Suppressor macrophage (primary cell): ENCODE measurements at places on chromosomes 7 and 10.

DNA sequence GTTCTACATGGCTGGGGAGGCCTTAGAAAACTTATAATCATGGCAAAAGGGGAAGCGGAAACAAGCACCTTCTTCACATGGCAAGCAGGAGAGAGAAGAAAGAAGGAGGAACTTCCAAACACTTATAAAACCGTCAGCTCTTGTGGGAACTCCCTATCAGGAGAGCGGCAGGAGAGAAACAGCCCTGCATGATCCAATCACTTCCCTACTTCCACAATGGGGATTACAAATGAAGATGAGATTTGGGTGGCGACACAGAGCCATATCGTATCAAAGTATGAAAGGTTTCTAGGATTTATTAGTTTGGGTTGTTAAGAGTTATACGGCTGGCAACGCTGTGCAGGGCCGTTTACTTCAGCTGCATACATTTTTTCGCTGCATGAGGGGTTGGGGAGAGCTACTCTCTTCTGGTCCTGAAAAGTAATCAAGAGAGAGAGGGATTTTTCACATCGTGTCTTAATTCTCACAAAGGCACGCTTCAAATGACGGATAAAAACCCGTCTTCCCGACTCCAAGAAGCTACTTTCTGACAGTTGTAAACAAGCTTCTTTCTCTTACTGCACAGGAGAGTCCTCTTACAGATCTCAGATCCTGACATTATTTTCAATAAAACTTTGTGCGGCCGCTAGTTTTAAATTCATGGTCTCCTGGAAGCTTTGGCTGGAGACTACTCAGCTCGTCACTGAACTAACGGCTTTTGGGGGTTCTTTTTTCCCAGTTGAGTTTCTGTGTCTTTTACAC is 751 bp upstream of the GTPBP10 start:
- peak; percentile 72 for DNase-seq

DNA sequence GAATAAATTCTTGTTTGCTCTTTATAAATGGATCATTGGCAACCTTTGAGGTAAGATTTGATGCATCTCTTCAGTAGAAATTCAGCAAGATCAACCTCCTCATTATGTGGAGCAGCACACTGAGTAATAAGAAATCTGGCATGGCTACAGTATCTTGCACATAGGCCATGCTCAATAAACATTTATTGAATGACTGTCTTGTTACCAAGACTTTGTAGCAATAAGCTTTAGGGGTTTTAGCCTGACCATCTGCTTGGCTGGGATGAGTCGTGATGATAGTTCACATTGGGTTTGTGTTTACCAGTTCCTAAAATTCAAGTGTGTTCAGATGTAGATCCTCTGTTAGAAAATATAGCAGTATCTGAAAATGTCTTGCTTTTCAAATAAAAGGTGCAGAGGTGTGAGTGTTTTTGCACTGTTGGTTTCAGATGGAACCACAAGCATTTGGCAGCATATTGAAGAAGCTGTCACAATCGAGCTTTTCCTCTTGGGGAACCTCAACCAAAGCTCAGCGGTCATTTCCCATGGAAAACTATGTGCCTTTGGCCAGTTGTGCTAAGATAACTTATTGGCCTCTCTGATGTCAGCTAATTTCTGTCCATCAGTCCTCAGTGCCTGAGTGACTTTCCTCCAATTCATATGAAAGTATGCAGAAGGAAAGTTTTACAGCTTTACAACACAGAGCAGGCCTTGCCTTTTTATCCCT is 442.6 kb downstream of the GFRA1 start:
- no peak for DNase-seq

GRCh38 chr7:96998744-96999143 is 6.6 kb upstream of the DLX6 start:
- no peak for DNase-seq

DNA sequence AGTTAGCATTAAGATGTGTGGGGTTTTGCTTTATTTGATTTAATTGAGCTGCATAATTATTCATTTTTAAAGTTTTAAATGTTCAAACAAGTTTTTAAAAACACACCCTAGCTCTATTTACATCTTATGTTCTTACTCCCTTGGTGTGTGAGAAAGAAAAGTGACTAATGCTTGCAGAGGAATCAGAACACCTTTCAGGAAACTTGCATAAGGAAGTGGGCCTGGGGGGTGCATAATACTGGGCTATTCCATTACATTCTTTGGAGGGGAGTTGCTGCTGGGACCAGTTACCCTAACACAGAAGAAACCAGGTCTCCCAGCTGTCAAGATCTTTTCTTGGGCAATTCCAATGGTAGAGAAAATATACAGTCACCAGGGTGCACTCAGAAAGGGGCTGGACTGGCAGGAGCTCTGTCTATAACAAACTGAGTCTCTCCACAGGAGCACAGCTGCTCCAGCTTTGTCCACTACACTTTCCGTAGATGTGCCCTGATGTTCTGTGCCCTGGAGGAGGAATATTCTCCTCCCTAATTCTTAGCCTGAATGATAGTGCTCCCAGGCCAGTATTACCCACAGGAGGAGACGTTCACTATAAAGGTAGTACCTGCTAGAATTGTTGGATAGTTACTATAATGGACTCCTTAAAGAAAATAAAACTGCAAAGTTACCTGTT is 304.2 kb downstream of the CDC14C start:
- no peak for DNase-seq

- DNase-seq: peak; percentile 89
These were observed 875 bp upstream of the DDIT4 start for GRCh38 chr10:72272689-72273409.

DNA sequence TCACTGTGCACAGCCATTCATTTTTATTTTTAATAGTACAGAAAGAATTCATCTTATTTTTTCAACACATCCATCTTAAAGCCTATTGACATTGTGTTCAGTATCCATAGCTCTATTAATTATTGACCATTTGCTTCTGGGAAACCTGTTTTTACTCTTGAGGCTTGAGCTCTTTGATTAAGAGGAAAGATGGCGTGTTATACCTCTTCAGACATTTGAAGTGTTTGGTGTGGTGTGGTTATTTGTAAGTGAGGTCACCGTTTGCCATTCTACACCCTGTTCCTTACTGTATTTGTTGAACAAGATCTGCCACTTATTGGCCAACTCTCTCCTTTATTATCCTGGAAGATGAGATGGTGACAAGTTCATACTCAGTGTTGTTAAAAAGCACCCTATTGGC is 18.4 kb downstream of the C7orf57 start:
- no peak for DNase-seq

- DNase-seq: no peak
These were observed 59.6 kb downstream of the ATOH7 start for GRCh38 chr10:68172324-68172723.

GRCh38 chr7:54252256-54253035 is 289.7 kb upstream of the VSTM2A start:
- no peak for DNase-seq

GRCh38 chr7:152313831-152314604 is 121.8 kb downstream of the KMT2C start:
- DNase-seq: peak; percentile 51

DNA sequence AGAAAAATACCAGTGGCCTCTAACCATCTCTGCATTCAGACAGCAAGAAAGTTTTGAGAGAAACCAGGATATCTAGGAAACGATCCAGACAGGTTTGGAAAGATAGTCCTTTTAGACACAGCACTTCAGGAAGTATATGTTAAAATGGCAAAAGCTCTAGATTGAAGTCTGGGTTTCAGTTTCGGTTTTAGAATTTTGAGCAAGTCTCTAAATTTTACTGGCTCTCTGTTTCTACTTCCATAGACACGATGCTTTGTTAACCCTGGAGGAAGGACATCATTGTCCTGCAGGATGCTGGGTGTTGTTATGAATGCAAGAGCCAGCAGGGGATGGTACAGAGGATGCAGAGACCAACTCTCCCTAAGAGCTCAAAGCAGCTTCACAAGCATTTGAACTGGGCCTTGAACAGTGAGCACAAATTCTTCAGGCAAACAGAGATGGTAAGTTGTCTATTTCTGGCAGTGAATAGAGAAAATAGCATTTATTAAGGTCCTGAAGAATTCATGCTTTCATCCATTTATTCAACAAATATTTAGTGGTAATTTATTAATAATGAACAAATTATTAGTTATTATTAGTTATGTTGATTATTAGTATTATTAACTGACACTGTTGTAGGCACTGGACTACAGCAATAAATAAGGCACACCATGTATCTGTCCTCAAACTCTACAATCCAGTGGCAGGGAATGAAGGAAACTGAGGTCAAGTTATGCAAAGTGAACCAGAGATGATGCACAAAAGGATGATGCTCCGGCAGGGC is 152.7 kb upstream of the NRP1 start:
- peak; percentile 2 for DNase-seq

DNA sequence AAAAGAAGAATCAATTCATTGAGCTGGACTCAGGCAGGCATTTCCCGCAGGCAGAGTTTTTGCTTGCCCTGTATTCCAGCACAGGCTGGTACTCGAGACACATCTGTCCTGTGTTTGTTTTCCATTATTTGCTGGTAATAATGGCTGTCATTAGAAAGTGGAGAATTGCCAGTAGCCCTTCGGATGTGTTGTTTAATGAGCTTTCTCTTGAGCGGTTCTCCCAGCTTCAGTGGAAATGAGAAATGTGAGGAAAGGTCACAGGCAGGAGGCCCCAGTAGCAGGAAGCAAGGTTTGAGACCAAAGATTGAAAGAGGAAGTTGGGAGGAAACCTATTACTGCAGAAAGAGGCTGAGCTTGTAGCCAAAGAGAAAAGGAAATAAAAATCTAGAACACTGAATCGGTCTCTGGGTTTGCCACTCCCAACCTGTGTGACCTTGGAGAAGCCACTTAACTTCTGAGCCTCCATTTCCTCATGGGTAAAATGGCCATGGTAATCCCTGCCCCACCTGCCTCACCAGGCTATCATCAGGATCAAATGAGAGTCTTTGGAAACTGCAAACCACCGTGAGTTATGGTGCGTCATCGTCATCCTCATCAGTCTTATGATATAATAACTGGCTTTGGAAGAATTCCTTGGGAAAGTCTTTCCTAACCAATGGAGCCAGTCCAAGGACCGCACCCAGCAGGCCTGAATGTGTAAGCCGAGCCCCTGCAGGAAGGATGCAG is 67.7 kb downstream of the TACR2 start:
- peak; percentile 60 for DNase-seq
